ENCODE measurements at places on chromosomes 4 and X. TPM values are rescaled to one million over a fixed set of nuclear protein-coding genes. Genes with fewer than 3 reads are reported as not detected.

Gene F8A1
- total RNA-seq, result 7.1 TPM

Gene SULT1E1
- total RNA-seq, result 0.41 TPM

DNA sequence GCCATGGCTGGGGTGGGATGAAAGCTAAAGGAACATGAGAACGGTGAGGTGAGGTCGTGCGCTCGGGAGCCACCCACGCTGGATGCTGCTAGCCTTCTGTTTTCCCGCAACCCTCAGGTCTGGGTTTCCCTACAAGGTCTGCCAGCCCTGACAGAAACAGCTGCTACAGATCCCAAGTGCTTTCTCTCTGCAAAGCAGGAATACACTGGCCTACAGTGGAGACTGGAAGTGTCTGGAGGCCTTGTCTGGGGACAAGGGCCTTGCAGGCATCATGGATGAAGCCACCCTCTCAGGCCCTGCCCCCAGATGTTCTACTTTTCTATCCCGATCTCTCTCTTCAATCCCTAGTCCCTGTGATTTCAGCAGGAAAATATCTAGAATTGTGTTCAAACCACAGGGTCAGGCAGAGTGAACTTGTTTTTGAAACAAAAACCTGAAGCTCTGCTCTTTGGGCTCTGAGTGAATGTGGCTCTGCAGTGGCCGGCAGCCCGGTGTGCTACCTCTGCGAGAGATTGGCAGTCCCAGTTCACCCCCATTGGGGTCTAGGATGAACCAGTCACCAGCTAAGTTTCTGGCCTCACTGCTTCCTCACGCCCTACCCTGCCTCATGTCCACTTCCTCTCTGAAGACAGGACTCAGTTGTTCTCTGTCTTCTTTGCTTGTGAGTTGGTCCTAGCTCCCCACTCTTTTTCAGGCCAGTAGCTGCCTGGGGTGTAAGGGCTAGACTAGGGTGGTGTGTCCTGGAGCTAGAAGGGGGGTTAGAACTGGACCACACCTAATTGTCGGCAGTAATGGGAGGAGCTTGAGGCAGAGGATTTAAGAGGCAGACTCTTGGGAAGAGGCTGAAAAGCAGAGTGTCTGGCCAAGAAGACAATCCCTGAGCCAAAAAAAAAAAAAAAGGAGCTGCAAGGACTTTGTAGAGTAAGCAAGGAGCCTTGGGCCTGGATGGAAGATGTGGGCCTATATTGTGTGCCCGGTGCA is 89.6 kb downstream of the RTL5 start:
- peak; percentile 62 for DNase-seq

DNA sequence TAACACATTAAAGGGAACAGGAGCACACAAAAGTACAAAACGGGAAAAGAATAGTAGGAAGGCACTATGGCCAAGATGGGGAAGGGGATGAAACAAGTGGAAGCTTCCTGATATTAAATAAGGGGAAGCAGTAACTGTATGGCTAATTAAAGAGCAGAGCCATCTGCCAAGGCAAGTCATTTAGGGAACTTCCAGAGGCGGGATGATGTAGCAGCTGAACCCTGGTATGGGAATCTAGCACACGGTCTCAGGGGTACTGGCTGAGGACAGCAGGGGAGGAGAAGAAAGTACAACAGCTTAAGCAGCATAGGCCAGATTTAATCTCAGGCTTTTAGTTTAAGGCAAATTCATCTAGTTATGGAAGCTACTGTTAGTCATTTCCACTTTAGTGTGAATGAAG is 59.1 kb downstream of the IGFBP7 start:
- DNase-seq, result no peak

DNA sequence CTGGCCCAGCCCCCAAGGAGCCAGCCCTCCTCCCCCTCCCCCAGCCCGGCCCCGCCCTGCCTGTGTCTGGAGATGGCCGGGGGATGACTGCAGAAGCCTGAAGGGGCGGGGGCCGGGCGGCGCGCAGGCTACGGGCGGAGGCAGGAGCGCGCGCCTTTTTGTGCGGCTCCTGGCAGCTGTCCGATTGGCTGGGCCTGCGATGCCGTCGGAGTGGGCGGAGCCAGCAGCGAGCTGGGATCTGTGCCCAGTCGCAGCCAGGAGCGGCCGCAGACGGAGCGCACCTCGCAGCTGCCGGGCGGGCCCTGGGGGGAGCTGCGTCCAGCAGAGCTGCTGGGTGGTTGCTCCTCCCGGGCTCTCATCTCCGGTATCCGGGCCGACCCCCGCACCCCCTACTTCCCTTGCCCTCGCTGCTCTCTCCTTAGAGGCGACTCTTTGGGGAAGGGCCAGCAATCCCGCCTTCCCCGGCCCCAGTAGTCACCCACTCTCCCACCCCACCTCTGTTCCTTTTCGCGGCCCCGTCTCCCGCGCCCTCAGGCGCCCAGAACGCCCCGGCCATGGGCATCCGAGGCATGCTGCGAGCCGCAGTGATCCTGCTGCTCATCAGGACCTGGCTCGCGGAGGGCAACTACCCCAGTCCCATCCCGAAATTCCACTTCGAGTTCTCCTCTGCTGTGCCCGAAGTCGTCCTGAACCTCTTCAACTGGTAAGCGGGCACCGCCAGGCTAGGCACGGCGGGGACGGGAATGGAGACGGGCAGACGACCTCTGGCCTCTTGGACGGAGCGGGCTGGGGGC is at the start of gene GABRQ:
TSS of gene GABRQ (plus strand) at position 247 of the 794 bp plus-strand sequence. CDS start at position 555, 308 bp downstream.
- peak; percentile 14 for DNase-seq

DNA sequence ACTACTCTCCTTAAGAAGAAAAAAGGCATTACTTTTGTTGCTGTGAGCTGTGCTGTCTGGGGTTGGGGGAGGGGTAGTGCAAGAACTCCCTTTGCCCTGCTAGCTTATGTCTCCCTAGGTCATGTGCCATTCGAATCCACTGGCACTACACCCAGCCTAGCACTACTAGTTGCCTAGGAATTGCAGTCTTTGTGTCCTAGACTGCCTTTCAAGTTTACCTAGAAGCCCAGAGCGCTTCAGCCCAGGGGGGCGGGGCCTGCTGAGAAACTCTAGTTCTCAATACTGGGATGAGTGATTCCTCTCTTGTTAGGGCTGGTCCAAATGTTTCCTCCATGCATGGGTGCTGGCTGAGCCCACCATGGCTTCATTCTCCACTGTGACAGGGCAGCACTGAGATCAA is 1011.5 kb downstream of the PCDH19 start:
- DNase-seq, result no peak

DNA sequence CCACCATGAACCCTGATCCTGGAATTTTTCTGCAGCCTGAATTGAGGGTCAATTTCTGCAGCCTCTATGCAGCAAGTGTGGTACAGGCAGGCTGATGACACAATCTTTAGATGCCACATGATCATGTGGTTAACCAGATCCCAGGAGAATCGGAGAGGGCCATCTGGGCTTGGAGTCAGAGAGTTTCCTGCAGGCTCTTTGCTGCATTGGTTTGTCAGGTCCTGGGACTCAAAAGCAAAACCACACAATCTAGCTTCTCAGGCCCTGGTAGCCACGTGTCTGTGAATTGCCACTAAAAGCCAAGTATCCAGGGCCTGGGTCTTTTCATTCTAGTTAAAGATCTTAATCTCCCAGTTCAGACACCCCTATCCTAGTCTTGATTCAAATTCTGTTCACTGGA is 464.5 kb downstream of the BCOR start:
- no peak for DNase-seq

DNA sequence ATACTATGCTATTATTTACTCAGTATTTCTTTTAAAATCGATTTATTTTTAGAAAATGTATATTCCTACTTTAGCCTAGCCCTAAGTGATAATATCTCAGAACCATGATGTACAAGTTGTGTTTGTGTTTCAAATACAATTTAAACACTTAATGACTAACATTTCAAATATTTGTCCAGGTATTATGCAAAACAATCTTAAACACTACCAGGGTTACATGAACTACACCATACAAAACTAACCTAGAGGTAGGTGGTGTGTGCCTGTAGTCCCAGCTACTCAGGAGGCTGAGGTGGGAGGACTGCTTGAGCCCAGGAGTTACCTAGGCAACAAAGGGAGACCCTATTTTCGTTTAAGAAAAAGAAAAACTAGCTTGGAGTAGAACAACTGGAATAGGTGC is 83.0 kb upstream of the TMEM33 start:
- DNase-seq, result no peak

- DNase-seq, result no peak
Measured at GRCh38 chrX:142831961-142832530, 193.7 kb upstream of the SPANXN4 start.

DNA sequence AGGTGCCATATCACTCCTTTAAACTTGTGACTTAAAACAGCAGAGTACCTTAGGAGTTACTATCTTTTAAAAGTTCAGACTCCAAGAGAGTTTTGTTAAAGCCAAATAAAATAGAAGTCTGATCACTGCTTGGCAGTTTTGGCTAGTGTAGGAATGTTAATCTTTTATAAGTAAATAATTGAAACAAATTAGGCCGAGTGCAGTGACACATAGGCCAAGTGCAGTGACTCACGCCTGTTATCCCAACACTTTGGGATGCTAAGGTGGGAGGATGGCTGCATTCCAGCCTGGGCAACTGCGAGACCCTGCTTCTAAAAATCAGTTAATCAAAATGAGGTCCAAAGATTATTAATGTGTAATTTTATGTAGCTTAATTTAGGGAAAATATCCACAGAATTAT is 37.2 kb downstream of the WDR44 start:
- no peak for DNase-seq

All from fibroblast of the aortic adventitia (primary cell).